Liver (tissue), 10 donors: ENCODE measurements at places on chromosomes 6 and 20.

DNA sequence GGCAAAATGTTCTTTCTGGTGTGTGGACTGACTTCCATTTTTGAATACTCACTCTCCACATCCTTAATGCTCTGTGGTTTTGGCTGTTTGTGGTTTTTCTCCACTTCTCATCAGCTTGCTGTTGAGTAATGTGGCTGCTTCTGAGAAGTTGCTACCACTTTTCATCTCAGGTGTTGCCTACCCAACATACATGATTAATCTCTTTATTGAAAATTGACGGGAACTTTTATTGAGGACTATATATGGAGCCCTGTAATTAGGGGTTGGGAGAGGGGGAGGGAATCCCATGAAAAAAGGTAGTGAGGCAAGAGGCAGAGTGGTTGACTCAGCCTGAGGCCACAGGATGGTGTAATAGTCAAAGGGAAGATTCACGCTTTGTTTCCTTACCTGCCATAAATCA lies 17.6 kb downstream of the IL22RA2 start:
- H3K36me3 ChIP-seq = no peaks in the 10 kb centered on the region
- H3K27me3 ChIP-seq = no peaks in the 10 kb centered on the region
- no peaks in the 10 kb centered on the region for H3K4me1 ChIP-seq
- H3K4me3 ChIP-seq = no peak overlapping the region
- H3K27ac ChIP-seq = no peak overlapping the region
- no peak for DNase-seq

DNA sequence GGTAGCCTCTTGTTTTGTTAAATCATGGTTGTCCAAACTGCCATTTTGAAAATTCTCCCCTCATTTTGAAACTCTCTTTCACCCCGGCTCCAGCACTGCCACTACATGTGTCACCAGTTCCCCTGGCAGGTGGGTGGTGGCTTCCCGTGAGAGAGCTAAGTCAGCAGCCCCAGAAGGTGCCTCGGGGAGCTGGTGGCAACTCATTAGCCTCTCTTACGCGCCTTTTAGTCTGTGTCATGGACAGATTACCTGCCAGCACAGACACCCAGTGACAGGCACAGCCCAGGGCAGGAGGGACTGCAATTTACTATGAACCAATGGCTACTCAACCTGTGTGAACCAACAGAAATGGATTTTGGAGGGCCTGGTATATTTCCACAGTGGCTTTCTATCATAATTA lies 147.1 kb upstream of the SASH1 start:
- no peaks in the 10 kb centered on the region for H3K27me3 ChIP-seq
- H3K4me1 ChIP-seq = peaks cover 7% of the 10 kb centered on the region
- DNase-seq = no peak
- H3K27ac ChIP-seq = no peak overlapping the region
- H3K4me3 ChIP-seq = no peak overlapping the region

- no peak overlapping the region for H3K4me3 ChIP-seq
- no peaks in the 10 kb centered on the region for H3K27me3 ChIP-seq
- H3K36me3 ChIP-seq = no peaks in the 10 kb centered on the region
- H3K27ac ChIP-seq = no peak overlapping the region
- H3K4me1 ChIP-seq = no peaks in the 10 kb centered on the region
- peak; percentile 68 for DNase-seq
These were observed 17.5 kb upstream of the FAM110A start for GRCh38 chr20:815914-816606.

- H3K27me3 ChIP-seq = no peaks in the 10 kb centered on the region
- H3K4me3 ChIP-seq = no peak overlapping the region
- H3K4me1 ChIP-seq = no peaks in the 10 kb centered on the region
- no peaks in the 10 kb centered on the region for H3K36me3 ChIP-seq
- DNase-seq = no peak
These were observed 35.0 kb upstream of the CD93 start for GRCh38 chr20:23120936-23121750.

- peak within 1 kb of the TSS; percentile 31 for H3K4me3 ChIP-seq
- no peaks in the 10 kb centered on the region for H3K27me3 ChIP-seq
- no peak within 1 kb of the TSS for H3K27ac ChIP-seq
- no peak for DNase-seq
These were observed at the start of gene TFAP2B for GRCh38 chr6:50818673-50819072. Gene TFAP2B (plus strand): TSS chr6:50818871. CDS start chr6:50818892, 21 bp downstream.

- DNase-seq = no peak
- H3K36me3 ChIP-seq = no peaks in the 10 kb centered on the region
- H3K4me1 ChIP-seq = peaks cover 10% of the 10 kb centered on the region
- H3K4me3 ChIP-seq = no peak overlapping the region
These were observed 653.6 kb upstream of the FLRT3 start for GRCh38 chr20:14991023-14991422.

DNA sequence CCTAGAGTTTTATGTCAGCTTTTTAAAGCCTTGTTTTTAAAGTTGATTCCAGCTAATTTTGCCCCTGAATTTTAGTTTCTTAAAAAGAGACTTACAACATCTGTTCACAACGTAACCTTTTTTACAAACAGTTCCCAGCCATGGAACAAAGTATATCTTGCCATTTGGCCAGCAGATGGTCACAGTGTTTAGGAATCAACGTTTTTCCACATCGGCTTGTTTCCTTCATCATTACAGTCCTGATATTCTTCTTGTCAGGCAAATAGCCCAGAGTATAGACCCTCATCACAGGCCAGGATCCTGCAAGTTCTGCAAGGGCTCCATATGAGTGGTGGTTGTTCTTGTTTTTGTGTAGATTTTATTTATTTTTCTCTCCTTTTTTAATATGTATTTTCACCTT lies 341.7 kb upstream of the HTR1E start:
- DNase-seq = no peak
- H3K4me1 ChIP-seq = no peaks in the 10 kb centered on the region
- no peaks in the 10 kb centered on the region for H3K27me3 ChIP-seq
- no peak overlapping the region for H3K27ac ChIP-seq
- H3K36me3 ChIP-seq = no peaks in the 10 kb centered on the region

- H3K4me3 ChIP-seq = no peak overlapping the region
- no peak overlapping the region for H3K27ac ChIP-seq
- H3K4me1 ChIP-seq = no peaks in the 10 kb centered on the region
- no peaks in the 10 kb centered on the region for H3K36me3 ChIP-seq
These were observed 163.7 kb downstream of the MAFB start for GRCh38 chr20:40525351-40525750.

- no peaks in the 10 kb centered on the region for H3K4me1 ChIP-seq
- H3K27me3 ChIP-seq = no peaks in the 10 kb centered on the region
- no peak overlapping the region for H3K4me3 ChIP-seq
- no peaks in the 10 kb centered on the region for H3K36me3 ChIP-seq
These were observed 694.9 kb downstream of the PRKN start for GRCh38 chr6:162032620-162033019.

GRCh38 chr6:140980265-140980887 lies 1152.3 kb upstream of the GJE1 start:
- no peaks in the 10 kb centered on the region for H3K36me3 ChIP-seq
- no peaks in the 10 kb centered on the region for H3K4me1 ChIP-seq
- H3K27ac ChIP-seq = no peak overlapping the region
- no peak for DNase-seq
- H3K4me3 ChIP-seq = no peak overlapping the region

GRCh38 chr6:33483678-33484077 lies 29.3 kb downstream of the ZBTB9 start:
- no peaks in the 10 kb centered on the region for H3K27me3 ChIP-seq
- no peak overlapping the region for H3K27ac ChIP-seq
- H3K4me3 ChIP-seq = no peak overlapping the region
- no peaks in the 10 kb centered on the region for H3K4me1 ChIP-seq
- H3K36me3 ChIP-seq = no peaks in the 10 kb centered on the region

- no peaks in the 10 kb centered on the region for H3K36me3 ChIP-seq
- no peak overlapping the region for H3K27ac ChIP-seq
- H3K4me1 ChIP-seq = no peaks in the 10 kb centered on the region
- H3K27me3 ChIP-seq = no peaks in the 10 kb centered on the region
- no peak for DNase-seq
- H3K4me3 ChIP-seq = no peak overlapping the region
These were observed 295.0 kb downstream of the KCNQ5 start for GRCh38 chr6:72916906-72917305.

DNA sequence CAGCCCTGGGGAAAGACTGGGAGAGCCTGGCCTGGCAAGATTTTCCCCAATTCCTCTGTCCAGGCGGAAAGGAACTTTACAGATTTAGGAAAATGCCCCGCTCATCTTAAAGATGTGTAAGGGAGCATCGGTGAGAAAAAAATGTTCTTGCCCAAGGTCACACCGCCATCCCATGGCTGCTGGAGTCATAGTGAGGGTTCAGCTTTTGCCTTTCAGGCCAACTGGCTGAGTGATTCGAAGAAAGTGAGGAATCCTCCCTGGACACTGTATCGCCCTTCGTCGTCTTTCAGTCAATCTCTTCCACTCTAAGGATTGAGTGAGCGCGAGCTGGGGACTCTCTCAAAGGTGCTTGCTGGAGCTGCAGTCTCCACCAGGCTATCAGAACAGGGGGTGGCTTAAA lies 1.4 kb downstream of the WFDC2 start:
- H3K4me3 ChIP-seq = no peak overlapping the region
- no peaks in the 10 kb centered on the region for H3K36me3 ChIP-seq
- no peak for DNase-seq
- peaks cover 13% of the 10 kb centered on the region for H3K4me1 ChIP-seq

DNA sequence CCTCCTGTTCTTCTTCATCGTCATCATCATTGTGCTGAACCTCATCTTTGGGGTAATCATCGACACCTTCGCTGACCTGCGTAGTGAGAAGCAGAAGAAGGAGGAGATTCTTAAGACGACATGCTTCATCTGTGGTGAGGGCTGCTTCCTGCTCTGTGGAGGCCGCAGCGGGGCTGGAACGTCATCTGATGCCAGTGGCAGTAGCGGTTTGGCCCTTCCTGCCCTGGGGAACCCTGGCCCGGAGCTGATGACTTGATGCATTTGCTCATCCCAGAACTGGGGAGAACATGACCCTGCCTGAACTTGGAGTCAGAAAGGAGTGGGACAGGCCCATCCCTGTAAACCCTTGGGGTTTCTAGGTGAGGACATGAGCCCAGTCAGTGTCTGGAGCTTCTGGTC lies 18.7 kb downstream of the UQCC2 start:
- H3K27me3 ChIP-seq = no peaks in the 10 kb centered on the region
- no peak for DNase-seq
- no peak overlapping the region for H3K27ac ChIP-seq
- H3K4me3 ChIP-seq = no peak overlapping the region
- no peaks in the 10 kb centered on the region for H3K36me3 ChIP-seq
- no peaks in the 10 kb centered on the region for H3K4me1 ChIP-seq

DNA sequence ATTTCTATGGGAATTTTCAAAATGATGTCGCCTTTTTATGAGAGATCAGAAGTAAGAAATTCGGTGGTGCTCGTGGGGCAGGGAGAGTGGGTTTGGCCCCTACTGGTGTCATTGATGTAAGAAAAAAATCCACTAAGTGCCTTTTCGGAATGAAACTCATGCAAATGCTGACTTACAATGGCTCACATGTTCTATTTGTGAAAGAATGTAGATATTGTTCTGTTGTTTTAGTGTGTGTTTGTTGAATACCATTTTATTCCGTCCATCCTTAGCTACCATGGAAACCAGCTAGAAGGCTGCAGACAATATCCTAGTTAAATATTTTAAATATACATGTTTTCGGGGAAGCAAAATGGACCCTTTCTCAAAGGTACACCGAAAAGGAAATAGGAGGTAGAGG lies 304.9 kb downstream of the TAF4 start:
- H3K27me3 ChIP-seq = no peaks in the 10 kb centered on the region
- DNase-seq = no peak
- H3K4me1 ChIP-seq = no peaks in the 10 kb centered on the region
- no peak overlapping the region for H3K27ac ChIP-seq
- no peaks in the 10 kb centered on the region for H3K36me3 ChIP-seq

DNA sequence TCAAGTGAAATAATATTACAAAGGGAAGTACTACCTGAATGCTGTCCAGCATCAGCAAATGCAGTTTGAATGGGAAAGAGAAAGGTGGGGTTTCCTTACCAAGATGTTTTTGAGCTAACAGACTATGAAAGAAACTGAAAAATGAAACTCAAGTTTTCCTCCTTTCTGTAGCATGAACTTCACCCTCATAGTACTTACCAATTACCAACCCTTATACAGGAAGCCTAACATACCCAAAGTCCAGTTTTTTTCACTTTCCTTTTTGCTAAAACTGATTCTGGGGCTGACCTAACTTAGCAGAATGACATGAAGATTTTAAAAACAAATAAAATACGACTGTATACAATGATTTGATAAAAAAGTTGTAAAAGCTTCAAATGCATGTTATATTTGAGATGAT lies 5.2 kb downstream of the ZNFX1 start:
- H3K4me1 ChIP-seq = peaks cover 35% of the 10 kb centered on the region
- DNase-seq = no peak
- peaks cover 21% of the 10 kb centered on the region for H3K36me3 ChIP-seq
- H3K4me3 ChIP-seq = no peak overlapping the region

DNA sequence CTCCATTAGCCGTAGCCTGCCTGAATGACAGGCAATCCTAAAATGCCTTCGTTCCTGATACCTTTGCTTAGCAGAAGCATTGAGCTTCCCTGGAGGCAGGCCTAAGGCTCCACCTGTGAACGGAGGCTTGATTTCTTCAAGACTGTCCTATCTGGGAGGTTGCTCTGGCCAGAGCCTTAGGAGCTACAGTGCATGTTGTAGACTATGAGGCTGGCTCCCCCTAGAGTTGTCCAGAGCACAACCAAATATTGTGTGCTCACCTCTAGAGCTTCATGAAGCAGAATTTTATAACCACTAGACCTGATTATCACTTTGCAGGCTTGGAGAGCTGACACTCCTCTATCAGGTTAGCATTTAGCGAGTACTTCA lies 217.8 kb downstream of the MAFB start:
- no peaks in the 10 kb centered on the region for H3K4me1 ChIP-seq
- H3K27me3 ChIP-seq = no peaks in the 10 kb centered on the region
- H3K27ac ChIP-seq = no peak overlapping the region
- no peaks in the 10 kb centered on the region for H3K36me3 ChIP-seq

DNA sequence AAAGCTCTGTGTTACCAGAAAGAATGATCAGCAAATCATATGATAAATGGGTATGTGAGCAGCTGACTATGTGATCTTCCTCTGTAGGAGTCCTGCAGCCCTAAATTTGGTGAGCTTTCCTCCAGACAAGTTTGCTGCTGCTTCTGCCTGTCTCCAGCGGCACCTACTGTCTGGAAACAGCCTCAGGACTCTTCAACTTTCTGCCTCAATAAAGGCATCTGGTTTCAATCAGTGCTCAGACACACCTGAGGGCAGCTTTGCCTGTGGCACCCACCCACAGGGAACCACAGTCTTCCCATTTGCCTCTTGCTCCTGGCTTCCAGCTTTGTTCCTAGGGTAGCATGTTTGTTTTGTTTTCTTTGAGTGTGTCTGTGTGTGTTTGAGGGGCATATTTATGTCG lies 727.9 kb upstream of the MAN1A1 start:
- no peak overlapping the region for H3K27ac ChIP-seq
- no peaks in the 10 kb centered on the region for H3K36me3 ChIP-seq
- H3K4me3 ChIP-seq = no peak overlapping the region
- no peaks in the 10 kb centered on the region for H3K27me3 ChIP-seq
- no peak for DNase-seq

DNA sequence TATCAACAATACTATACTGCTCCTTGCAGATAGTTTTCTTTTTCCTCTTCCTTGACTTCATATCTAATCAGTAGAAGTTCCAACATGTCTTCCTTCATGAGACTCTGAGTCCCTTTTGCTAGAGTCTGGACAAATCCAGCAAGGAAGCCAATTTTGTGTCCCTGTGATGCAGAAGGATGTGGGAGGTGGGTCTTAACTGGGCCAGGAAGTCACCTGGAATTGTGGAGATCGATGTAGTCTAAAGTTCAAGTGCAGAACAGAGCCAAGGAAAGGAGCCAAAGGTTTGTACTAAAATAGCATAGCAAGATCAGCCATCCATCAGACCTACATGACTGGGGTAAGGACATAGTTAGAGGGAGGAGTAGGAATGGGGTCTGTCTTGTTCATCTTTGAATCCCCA lies 37.6 kb downstream of the SPTLC3 start:
- DNase-seq = no peak
- H3K36me3 ChIP-seq = no peaks in the 10 kb centered on the region
- no peaks in the 10 kb centered on the region for H3K27me3 ChIP-seq
